ENCODE measurements at places on chromosomes 16 and 17. TPM values are rescaled to one million over a fixed set of nuclear protein-coding genes. Genes with fewer than 3 reads are reported as not detected.

The C16orf96 gene
- 1.1 TPM for total RNA-seq

The DPEP3 gene
- total RNA-seq = not detected

The BAIAP3 gene
- 1.8 TPM for total RNA-seq

The NTHL1 gene
- 17.4 TPM for total RNA-seq

The KRTAP4-6 gene
- total RNA-seq = not detected

The CIITA gene
- total RNA-seq = 15.2 TPM

The MYL4 gene
- total RNA-seq = not detected

The USP43 gene
- not detected for total RNA-seq

The RNF43 gene
- total RNA-seq = not detected

The CCL8 gene
- total RNA-seq = not detected

The FOXJ1 gene
- total RNA-seq = not detected

Measured in subcutaneous adipose tissue (tissue), 4 donors.